ENCODE measurements at places on chromosomes 2 and 18.

DNA sequence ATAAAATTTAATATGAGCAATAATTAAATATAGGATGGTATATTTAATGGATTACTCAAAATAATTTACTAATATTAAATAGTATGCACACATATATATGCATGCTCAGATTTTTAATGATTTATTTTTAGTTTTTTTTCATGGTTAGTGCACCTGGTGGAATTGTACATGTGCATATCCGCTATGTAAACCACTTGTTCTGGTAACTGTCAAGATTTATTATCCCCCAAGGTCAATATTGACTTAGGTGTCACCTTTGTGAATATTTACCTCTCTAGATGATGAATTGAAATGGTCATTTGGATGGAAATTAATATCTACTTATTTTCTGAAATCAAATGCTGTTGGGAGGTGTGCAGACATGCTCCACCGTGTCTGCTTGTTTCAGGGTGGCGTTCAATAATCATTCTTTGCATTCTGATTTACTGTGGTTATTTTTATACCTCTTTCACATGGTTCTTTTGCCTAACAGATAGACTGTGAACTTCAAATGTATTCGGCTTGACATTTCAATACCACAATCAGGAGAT lies 14.7 kb downstream of the CNTNAP5 start:
- no peak for DNase-seq

GRCh38 chr18:3584266-3584861 lies 134.4 kb downstream of the TGIF1 start:
- no peak for DNase-seq

DNA sequence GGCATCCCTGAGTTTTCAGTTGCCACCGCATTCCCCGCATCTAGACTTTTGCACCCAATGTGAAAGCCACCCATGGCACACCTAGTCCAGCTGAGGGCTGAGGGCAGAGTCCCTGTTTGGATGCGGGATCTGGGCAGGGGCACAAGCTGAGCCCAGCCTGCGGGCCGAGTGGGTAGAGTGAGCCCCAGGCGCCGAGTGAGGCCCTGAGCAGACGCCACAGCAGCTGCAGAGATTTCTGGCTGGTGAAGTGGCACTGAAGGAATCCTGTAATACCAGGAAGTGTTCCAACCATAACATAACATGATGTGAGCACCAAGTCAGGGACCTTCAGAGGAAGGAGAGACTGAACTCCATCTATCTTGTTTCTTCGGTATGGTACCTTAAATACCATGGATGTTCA lies 27.7 kb upstream of the FRZB start:
- DNase-seq: no peak

- DNase-seq: peak; percentile 74
Observed at GRCh38 chr2:19648583-19648982, 253.2 kb downstream of the TTC32 start.

Measured in Right ventricle myocardium superior (tissue), 1 donor.